Dermis microvascular lymphatic vessel endothelial cell (primary cell): ENCODE measurements at places on chromosomes 16 and 17.

DNA sequence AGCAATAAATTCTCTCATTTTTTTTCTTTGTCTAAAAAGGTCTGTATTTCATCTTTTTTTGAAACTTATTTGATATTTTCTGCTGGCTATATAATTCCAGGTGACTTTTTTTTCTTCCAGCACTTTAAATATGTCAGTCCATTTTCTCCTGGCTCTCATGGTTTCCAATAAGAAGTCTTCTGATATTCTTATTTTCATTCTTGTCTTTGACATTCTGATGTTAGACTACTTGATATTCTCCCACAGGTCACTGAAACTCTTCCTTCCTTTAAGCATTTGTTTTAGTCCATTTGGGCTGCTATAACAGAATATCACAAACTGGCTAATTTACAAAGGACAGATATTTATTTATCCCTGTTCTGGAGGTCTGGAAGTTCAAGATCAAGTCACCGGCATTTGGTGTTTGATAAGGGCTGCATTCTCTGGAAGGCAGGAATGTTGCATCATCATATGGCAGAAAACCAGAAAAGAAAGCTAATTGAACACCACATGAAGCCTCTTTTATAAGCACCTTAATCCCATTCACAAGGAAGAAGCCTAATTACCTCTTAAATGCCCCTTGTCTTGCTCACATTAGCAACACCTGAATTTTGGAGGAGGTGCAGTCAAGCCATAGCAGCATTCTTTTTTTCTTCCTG is 242.1 kb upstream of the TNRC6C start:
- DNase-seq: no peak

DNA sequence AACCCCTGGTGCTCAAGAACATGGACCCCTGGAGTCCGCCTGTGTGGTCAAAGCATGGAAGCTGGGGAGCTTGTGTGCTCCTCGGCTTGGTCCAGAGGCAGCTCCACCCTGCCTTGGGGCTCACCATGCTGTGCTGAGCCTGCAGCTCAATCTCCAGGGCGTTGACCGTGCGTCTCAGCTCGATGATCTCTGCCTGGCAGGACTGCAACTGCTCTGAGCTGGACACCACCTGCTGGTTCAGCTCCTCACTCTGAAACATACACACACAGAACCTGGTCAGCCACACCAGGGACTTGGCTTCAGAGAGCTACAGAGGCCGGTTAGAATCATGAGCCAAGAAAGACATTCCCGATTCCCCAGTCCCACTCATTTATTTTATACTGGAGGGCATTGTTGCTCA is 2.7 kb downstream of the KRT35 start:
- DNase-seq: no peak

DNA sequence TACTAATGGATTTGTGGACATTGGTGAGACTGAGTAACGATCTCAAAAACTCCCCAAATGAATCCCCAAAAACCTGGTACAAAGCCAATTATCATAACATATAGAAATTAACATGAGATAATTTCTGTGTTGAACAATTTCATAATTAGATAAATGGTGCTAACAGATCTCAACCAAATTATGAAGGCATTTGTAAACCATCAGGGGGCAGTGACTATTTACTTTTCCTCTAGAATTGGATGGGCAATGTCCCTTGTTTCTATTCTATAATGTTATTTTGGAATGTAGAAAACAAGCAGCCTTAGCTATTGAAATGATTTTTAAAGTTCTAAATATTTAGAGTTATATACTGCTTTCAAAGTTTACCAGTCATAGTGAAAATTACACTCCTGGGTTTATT is 57.8 kb downstream of the MYH10 start:
- peak; percentile 7 for DNase-seq

DNA sequence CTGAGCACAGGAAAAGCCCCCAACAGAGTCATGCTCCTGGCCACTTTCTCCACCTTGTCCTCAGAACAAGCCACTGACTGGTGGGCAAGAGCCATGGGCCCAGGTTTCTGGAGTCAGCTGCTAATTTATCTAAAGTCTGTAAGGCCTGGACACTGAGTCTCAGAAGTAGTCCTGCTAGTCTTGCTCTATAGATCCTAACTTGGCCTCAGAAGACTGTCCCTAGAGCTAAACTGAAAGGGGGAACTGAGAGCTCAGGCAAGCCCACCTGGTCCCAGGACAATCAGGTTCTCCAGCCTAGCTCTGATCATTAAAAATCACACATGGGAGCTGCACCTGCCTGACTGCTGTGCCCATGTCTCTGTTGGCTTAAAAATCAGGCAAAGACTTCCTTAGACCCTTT is 485.8 kb downstream of the SLC39A11 start:
- DNase-seq: no peak
